ENCODE measurements at places on chromosomes 1 and 21.

GRCh38 chr1:245598524-245599305, 443.9 kb downstream of the KIF26B start:
- no peak overlapping the region for H3K4me3 ChIP-seq
- DNase-seq = no peak
- H3K27ac ChIP-seq = no peak overlapping the region
- no peaks in the 10 kb centered on the region for H3K36me3 ChIP-seq

DNA sequence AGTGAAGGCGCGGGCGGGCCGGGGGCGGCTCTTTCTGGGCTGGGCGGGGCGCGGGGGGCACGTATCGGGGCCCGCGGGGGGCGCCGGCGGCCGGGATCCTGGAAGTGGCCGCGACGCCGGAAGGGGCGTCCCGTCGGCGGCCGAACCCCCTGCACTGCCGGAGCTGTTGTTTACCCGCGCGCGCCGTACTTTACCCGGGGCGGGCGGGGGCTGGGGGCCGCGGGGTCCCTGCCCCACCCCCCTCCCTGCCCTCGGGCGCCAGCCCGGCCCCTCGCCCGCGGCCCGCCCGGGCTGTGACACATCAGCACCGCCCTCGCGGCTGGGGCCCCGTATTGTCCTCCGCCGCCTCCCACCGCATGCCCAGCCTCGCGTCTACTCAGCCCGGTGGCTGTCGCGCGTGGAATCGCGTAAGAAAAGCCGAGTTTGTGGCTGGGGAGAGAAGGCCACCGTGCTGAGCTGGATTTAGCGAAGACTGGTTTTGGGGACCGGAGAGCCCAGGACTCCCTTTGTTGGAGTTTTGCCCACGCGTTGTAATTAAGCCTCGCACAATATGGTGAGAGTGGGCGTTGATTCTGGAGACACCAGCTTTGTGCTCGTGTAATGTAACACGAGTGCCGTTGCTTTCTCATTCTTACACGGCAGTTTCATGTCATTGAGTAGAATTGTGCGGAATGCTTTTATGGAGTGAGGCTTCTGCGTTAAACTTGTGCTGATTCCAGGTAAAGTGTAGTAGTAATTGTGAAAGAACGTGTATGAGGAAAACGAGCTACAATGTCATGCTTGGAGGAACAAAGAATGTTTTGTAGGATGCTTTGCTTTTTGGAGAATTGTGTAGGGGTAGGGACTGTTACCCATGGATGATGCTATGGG, 559 bp downstream of the BACH1 start:
- H3K27ac ChIP-seq = peak overlapping the region; percentile 82
- H3K4me1 ChIP-seq = peaks cover 11% of the 10 kb centered on the region
- peak overlapping the region; percentile 89 for H3K4me3 ChIP-seq
- DNase-seq = peak; percentile 68

DNA sequence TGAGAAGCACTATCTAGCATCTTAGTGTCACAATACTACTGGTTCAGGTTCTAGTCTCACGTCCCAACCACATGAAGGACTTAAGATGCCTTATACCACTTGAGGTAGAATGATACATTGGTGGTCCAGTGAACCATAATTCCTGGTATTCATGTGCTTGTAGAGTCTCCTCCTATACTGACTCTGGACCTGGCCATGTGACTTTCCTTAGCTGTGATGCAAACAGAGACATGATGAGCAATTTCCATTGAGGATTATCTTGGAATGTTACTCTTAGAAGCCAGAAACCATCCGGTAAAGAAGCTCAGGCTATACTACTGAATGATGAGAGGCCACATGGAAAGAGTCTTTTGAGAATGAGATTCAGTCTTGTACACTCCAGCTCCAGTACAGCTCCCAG, 105.7 kb downstream of the NME7 start:
- no peak overlapping the region for H3K4me3 ChIP-seq
- no peak overlapping the region for H3K27ac ChIP-seq
- DNase-seq = no peak

DNA sequence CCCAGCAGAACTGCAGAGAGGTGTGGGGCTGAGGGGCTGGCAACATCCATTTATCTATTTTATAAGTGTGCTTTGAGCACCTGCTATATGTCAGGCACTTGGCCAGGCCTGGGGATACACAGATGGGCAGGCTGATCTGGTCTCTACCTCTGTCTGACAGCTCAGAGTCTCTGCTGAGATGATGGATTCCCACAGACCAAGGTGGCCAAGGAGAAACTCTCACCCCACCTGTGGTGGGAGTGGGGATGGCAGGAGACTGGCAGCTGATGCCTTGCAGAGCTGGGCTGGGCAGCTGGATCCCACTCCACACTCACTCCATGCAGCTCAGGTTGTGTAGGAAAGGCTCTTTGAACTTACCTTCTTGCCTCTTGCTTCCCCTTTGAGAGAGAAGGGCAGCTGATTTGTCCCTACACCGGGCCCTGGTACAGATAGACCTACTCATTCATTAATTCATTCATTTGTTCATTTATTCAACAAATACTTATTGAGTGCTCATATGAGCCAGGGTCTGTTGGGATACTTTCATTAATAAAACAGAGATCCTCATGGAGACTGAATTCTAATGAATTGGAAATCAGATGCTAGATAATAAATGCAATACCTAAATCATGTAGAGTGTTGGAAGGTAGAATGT, 9.0 kb downstream of the ADORA1 start:
- H3K36me3 ChIP-seq = no peaks in the 10 kb centered on the region
- no peak for DNase-seq
- H3K4me1 ChIP-seq = no peaks in the 10 kb centered on the region
- H3K27me3 ChIP-seq = no peaks in the 10 kb centered on the region
- no peak overlapping the region for H3K27ac ChIP-seq

GRCh38 chr1:6427441-6428390, 3.1 kb downstream of the ESPN start:
- H3K27ac ChIP-seq = no peak overlapping the region
- H3K4me1 ChIP-seq = no peaks in the 10 kb centered on the region
- peaks cover 12% of the 10 kb centered on the region for H3K27me3 ChIP-seq
- DNase-seq = no peak
- H3K4me3 ChIP-seq = no peak overlapping the region

Data from ovary (tissue), 10 donors.